ENCODE measurements at places on chromosomes 6 and 20.
A peak's percentile ranks its signal among the peaks of the same experiment; 100 is the strongest.

GRCh38 chr20:6269168-6269873 lies 146.5 kb upstream of the FERMT1 start:
- peak; percentile 3 for DNase-seq

- no peak for DNase-seq
Observed at GRCh38 chr20:5171790-5172164, 45.0 kb downstream of the CDS2 start.

DNA sequence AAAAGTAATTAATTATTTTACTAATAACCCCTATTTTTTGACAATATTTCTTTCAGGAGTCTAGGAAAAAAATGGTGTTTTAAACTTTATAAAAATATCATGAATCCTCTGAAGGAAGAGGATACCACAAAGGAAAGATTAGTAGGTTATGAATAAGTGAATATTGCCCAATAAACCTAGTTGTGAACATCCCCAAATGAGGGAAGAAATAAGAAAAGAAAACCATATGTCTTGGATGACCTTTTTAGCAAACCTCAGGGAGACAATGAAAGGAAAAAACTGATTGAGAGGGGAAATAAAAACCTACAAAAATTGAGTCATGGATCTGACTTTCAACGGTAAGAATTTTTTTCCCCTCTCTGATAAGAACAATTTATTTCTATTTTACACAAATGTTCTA lies 34.4 kb downstream of the TENT5A start:
- no peak for DNase-seq

- DNase-seq: no peak
Observed at GRCh38 chr20:44584162-44584561, 1.8 kb downstream of the PKIG start.

- no peak for DNase-seq
Observed at GRCh38 chr6:98574984-98575383, 259.4 kb upstream of the POU3F2 start.

DNA sequence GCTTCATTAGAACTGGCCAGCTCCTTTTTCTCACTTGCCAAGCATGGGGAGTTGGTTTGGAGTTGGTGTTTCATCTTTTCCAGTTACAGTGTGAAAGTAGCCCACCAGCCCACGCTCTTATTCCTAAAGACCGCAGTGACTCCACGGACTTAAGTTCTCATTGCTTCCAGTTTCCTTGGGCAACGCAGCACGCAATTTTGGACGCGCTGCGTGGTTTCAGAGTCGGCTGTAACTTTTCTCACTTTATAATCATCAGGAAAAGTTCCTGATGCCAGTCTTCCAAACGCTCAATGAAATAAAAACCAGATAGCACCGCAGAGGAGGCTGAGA lies 381 bp upstream of the PEX7 start:
- DNase-seq: peak; percentile 42

- peak; percentile 80 for DNase-seq
Observed at GRCh38 chr20:32456869-32457478, 98.8 kb downstream of the ASXL1 start.

DNA sequence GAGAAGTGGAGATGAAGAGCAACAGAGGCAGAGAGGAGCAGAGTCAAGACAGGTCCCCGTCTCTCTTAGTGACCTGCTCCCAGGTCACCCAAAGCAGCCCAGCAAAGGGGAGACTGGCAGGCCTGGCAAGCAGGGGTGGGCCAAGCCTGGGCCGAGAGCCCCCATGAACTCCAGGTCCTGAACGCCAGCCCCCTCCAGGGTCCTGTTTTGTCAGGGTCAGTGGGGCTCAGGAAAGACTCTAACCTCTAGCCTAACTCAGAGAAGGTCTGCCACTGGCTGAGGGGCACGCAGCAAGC lies 1.2 kb downstream of the NECAB3 start:
- DNase-seq: no peak

DNA sequence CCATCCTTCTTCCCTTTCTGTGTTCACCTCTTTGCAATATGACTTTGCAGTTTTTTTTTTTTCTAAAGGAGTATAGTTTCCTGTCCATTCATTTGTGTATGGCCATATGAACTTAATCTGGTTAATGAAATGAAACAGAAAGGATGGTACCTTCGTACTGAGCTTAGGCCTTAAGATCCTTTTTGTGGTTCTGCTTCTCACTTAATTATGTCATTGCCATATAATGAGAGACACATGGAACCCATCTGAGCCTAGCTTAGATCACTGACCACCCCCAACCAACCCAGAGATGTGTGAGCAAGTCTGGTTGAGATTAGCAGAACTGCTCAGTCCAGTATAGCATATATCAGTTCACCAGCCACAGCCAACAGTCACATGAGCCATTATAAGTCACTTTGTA lies 1179.6 kb downstream of the HACE1 start:
- no peak for DNase-seq

- DNase-seq: no peak
Observed at GRCh38 chr6:111978532-111979149, 75.3 kb upstream of the CCN6 start.

DNA sequence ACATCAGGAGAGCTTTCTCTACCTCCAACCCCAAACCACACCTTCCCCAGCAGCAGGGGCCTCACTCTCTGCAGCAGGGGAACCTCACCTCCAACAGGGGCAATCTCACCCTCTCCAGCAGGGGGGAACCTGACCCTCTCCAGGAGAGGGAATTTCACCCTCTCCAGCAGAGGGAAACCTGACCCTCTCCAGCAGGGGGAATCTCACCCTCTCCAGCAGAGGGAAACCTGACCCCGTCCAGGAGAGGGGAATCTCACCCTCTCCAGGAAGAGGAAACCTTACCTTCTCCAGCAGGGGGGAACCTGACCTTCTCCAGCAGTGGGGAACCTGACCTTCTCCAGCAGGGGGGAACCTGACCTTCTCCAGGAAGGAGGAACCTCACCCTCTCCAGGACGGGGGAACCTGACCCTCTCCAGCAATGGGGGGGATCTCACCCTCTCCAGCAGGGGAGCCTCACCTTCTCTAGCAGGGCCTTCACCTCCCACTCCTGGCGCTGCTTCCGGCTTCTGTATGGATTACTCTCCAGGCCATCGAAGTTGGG lies 3.1 kb downstream of the B3GALT4 start:
- DNase-seq: no peak

Measured in left renal cortex interstitium (tissue), 4 donors.